ENCODE measurements at places on chromosomes 11 and 22.

GRCh38 chr11:117612177-117612576, 184.8 kb downstream of the DSCAML1 start:
- no peak for DNase-seq

DNA sequence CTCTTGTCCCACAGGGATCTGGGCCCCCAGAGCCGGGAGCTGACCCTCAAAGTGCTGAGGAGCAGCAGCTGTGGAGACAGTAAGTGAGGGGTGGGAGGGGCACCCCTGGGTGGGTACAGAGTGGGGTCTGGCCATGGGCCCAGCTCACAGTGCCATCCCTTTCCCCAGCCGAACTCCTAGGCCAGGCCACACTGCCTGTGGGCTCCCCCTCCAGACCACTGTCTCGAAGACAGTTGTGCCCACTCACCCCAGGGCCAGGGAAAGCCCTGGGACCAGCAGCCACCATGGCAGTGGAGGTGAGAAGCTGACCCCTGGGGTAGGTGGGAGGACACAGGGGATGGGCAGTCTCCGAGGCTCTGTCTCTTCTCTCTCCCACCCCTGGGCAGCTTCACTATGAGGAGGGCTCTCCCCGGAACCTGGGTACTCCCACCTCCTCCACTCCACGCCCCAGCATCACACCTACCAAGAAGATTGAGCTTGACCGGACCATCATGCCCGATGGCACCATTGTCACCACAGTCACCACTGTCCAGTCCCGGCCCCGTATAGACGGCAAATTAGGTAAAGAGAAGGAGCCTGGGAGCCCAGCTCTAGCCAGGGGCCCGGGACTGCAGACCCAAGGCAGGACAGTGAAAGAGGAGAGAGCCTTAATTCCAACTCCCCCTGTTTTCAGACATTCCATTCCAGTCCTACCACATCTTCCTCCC, 5.3 kb downstream of the C2CD2L start:
- DNase-seq: no peak

GRCh38 chr11:117415358-117415896, 87.8 kb downstream of the CEP164 start:
- DNase-seq: no peak

GRCh38 chr11:110990311-110990710, 255.2 kb upstream of the POU2AF2 start:
- no peak for DNase-seq

- no peak for DNase-seq
These were observed 26.5 kb upstream of the NAP1L4 start for GRCh38 chr11:3018596-3018995.

DNA sequence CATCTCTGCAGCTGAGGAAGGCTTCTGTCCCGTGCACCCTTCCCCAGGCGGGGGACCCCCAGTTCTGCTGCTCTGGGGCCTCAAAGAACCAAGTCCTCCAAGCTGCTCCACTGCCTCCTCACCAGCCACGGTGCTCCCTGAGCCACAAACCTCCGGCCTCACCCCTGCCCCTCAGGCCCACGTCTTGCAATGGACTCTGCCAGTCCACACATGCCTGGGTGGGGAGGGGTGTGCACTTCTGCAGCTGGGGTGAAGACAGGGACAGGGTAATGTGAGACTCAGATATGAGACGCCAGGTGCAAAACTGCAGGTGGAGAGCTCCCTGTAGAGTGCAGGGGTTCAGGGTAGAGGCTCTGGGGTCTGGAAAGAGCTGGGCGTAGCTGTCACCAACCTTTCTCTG, 3.2 kb upstream of the PTDSS2 start:
- no peak for DNase-seq

DNA sequence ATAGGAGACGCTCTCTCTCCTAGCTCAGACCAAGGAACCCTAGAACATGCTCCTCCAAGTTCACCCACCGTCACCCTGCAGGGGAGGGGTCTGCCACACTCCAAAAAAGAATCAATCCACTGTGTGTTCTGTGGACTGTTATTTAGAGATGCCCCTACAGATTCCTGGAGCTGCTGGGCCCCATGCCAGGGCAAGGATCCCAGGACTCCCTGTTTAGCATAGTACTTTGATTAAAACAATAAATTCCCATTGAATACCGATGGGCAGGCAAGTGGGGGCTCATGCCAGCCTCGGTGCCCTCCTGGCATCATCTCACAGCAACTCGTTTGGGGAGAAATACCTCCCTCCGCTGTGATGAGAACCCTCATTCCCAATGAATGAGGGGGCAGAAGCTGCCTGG, 247.5 kb downstream of the ST3GAL4 start:
- no peak for DNase-seq

- DNase-seq: no peak
These were observed 119.7 kb upstream of the BID start for GRCh38 chr22:17893900-17894535.

GRCh38 chr11:8947230-8947943, 4.6 kb upstream of the ASCL3 start:
- DNase-seq: no peak

GRCh38 chr11:116302756-116303155, 470.0 kb downstream of the BUD13 start:
- no peak for DNase-seq

DNA sequence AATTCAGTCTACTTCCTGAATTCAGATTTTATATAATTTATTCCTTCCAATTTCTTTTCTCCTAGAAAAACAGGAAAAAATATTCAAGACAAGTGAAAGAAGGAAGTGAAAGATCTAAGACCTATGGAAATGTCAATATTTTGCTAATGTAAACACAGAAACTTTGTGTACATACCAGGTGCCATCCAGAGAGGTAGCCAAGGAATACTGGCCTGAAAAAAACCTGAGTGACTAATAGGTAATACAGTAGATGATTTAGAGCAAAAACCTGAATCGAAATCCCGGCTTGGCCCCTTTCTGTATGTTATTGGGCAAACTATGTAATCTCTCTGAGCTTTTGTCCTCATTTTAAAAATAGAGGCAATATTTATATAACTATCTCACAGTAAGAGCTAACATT, 59.2 kb upstream of the FSHB start:
- DNase-seq: no peak

- DNase-seq: no peak
These were observed 56.8 kb upstream of the ALKBH3 start for GRCh38 chr11:43823851-43824250.

- no peak for DNase-seq
These were observed 220.1 kb downstream of the BLID start for GRCh38 chr11:121895919-121896318.

DNA sequence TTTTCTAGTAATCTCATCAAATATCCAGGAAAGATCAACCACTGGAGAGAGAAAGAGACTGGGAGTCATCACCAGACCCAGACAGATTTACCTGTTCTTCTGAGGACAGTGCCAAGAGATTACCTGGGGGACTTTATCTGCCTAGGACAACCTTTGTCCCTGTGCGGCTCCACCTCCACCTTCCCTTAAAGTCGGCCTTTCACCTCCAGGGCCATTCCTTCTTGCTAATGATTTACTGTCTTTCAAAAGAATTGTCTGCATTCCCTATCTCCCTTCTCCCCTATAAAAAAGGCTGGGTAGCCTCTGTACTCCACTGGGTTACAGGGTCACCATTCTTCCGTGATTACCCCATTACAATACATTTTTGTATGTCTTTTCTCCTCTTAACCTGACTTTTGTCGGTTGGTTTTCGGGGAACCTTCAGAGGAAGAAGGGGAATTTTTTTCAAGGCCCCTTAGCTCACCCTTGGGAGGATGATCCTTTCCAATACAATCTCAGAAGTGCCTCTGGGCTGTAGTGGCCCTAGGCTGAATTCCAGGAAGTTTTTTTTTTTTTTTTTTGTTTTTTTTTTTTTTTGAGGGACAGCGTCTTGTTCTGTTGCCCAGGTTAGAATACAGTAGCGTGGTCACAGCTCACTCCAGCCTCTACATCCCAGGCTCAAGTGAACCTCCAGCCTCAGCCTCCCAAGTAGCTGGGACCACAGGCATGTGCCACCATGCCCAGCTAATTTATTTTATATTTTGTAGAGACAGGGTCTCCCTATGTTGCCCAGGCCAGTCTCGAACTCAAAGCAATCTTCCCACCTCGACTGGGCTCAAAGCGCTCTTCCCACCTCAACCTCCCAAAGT, 1.5 kb upstream of the HMOX1 start:
- DNase-seq: no peak

DNA sequence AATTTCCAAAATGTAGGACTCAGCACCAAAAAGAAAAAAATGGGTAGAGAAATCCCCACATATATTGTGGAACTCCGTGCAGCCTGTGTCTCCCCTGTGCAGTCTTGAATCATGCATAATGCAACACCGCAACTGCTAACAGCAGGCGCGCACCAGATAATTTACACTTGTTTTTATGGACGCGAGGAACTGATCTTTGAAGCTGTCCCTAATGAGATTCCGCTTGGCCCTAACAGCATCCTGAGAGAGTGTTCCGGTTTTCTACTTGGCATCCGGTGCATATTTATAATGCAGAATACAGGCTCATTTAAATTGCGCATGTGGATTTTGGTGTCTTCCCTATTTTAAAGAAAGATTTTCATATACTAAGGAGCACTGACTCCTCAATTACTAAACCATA, 21.1 kb downstream of the MPPED2 start:
- no peak for DNase-seq

- no peak for DNase-seq
These were observed at the start of gene LIF for GRCh38 chr22:30245985-30246813. TSS of gene LIF (minus strand) at chr22:30246759. CDS start at chr22:30246695, 64 bp downstream.

- no peak for DNase-seq
These were observed 61.3 kb downstream of the CHST1 start for GRCh38 chr11:45603946-45604682.

DNA sequence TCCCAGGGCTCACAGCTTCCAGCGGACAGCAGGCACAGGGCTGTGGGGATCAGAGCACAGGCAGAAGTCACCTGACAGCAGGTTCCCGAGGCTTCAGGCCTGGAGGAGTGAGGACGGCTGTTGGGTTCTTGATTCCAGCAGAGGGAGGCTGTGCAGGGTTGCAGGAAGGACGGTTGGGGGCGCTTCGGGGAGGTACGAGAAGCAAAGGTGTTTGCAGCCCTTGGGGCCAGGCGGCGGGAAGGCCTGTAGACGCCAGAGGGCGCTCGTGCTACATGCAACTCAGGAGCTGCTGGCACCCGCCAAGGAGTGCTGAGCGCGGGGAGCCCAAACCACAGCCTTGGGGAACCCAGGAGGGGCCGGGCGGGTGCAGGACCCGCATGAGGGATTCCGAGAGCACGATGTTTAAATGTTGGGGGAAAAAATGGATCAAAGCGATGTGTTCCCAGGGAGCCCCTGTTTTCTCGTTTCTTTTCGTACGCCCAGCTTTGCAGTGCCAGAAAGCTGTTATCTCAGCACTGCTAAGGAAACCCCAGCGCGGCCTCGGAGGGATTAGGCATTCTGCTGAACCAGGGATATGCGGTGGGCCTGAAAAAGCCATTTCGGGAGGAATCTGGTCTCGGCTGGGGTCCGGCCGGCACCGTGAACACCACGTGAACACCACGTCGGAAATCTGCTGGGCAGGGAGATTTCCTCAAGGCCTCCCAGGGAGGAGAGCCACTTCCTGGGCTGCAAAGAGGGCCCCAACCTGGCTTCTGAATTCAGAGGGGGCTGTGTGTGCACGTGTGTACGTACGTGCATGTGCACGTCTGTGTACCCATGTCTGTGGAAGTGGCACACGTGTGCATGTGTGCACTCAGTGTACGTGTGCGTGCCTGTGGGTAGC, 88.1 kb downstream of the KCNQ1 start:
- peak; percentile 28 for DNase-seq

- no peak for DNase-seq
These were observed 1.7 kb downstream of the TRPM5 start for GRCh38 chr11:2442589-2442988.

- no peak for DNase-seq
These were observed 105.3 kb downstream of the ETS1 start for GRCh38 chr11:128482092-128482491.

GRCh38 chr11:35352077-35352888, 67.1 kb downstream of the SLC1A2 start:
- DNase-seq: peak; percentile 59

GRCh38 chr11:87597725-87598124, 560.0 kb downstream of the TMEM135 start:
- no peak for DNase-seq

GRCh38 chr11:109963101-109963500, 130.1 kb upstream of the ZC3H12C start:
- no peak for DNase-seq

- no peak for DNase-seq
These were observed 176.4 kb downstream of the FAM181B start for GRCh38 chr11:82557274-82557673.

GRCh38 chr11:79472819-79473529, 32.1 kb upstream of the TENM4 start:
- no peak for DNase-seq

- no peak for DNase-seq
These were observed 470.5 kb downstream of the SOX6 start for GRCh38 chr11:15885854-15886253.
